ENCODE measurements at places on chromosomes 1 and 21. TPM values are rescaled to one million over a fixed set of nuclear protein-coding genes. Genes with fewer than 3 reads are reported as not detected.

GRCh38 chr1:201597551-201598230 is 58.8 kb downstream of the NAV1 start:
- H3K27me3 ChIP-seq = no peaks in the 10 kb centered on the region
- H3K4me3 ChIP-seq = no peak overlapping the region
- H3K4me1 ChIP-seq = peaks cover 40% of the 10 kb centered on the region
- H3K36me3 ChIP-seq = 0 out of 2 replicates have a peak, but pooled peaks cover 5% of the 10 kb centered on the region
- H3K27ac ChIP-seq = no peak overlapping the region

GRCh38 chr1:19124273-19124672 is 85.8 kb downstream of the UBR4 start:
- H3K27ac ChIP-seq = no peak overlapping the region
- no peak for DNase-seq
- H3K27me3 ChIP-seq = no peaks in the 10 kb centered on the region
- H3K4me1 ChIP-seq = no peaks in the 10 kb centered on the region
- H3K36me3 ChIP-seq = peaks cover 95% of the 10 kb centered on the region

The NCF2 gene
- total RNA-seq = not detected

The IL19 gene
- not detected for total RNA-seq

GRCh38 chr1:106680216-106680615 is 376.3 kb upstream of the PRMT6 start:
- H3K36me3 ChIP-seq = no peaks in the 10 kb centered on the region
- no peaks in the 10 kb centered on the region for H3K27me3 ChIP-seq
- no peak overlapping the region for H3K4me3 ChIP-seq
- DNase-seq = peak; percentile 10
- H3K4me1 ChIP-seq = peaks cover 31% of the 10 kb centered on the region

The TUFT1 gene
- total RNA-seq = 20.3 TPM

The PROK1 gene
- not detected for total RNA-seq

The SPRR2G gene
- not detected for total RNA-seq

The HTR6 gene
- total RNA-seq = not detected

DNA sequence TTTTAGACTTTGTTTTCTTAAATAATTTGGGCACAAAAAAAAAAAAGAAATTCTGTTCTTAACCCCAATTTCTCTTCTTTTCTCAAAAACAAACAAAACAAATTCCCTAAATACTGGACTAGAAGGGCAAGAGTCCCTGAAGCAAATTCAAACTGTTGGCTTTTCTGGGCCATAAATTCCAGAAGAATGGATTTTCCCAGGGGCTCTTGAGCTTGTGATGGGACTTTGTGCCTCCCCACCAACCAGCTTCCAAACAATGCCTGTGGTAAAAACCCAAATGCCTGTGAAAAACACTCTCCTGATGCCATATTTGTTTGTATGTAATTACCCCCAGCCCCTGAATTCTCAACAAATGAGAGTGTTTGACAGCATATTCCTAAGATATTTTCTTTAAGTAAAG is 55.4 kb downstream of the SGIP1 start:
- no peaks in the 10 kb centered on the region for H3K27me3 ChIP-seq
- DNase-seq = no peak
- no peak overlapping the region for H3K4me3 ChIP-seq
- no peaks in the 10 kb centered on the region for H3K36me3 ChIP-seq
- no peaks in the 10 kb centered on the region for H3K4me1 ChIP-seq
- H3K27ac ChIP-seq = no peak overlapping the region

The ANKRD13C gene
- 33.4 TPM for total RNA-seq

GRCh38 chr1:18941221-18942141 is 15.0 kb downstream of the IFFO2 start:
- no peak overlapping the region for H3K27ac ChIP-seq
- H3K27me3 ChIP-seq = no peaks in the 10 kb centered on the region
- no peaks in the 10 kb centered on the region for H3K36me3 ChIP-seq
- no peak for DNase-seq
- no peak overlapping the region for H3K4me3 ChIP-seq
- peaks cover 26% of the 10 kb centered on the region for H3K4me1 ChIP-seq

The PCP4 gene
- not detected for total RNA-seq

The OPRD1 gene
- total RNA-seq = not detected

- no peaks in the 10 kb centered on the region for H3K36me3 ChIP-seq
- H3K27me3 ChIP-seq = no peaks in the 10 kb centered on the region
- no peaks in the 10 kb centered on the region for H3K4me1 ChIP-seq
- H3K27ac ChIP-seq = no peak overlapping the region
These were observed 21.6 kb upstream of the C1orf159 start for GRCh38 chr1:1137256-1138045.

GRCh38 chr1:214532070-214532469 is 19.3 kb downstream of the PTPN14 start:
- 0 out of 2 replicates have a peak, but pooled peaks cover 7% of the 10 kb centered on the region for H3K36me3 ChIP-seq
- H3K27ac ChIP-seq = no peak overlapping the region
- no peak for DNase-seq
- peaks cover 10% of the 10 kb centered on the region for H3K4me1 ChIP-seq
- no peaks in the 10 kb centered on the region for H3K27me3 ChIP-seq

The RUNX3 gene
- total RNA-seq = 2.7 TPM

GRCh38 chr1:213999732-214000131 is 12.0 kb downstream of the PROX1 start:
- H3K4me3 ChIP-seq = no peak overlapping the region
- DNase-seq = no peak
- H3K27ac ChIP-seq = no peak overlapping the region
- no peaks in the 10 kb centered on the region for H3K4me1 ChIP-seq
- H3K27me3 ChIP-seq = peaks cover 10% of the 10 kb centered on the region
- H3K36me3 ChIP-seq = no peaks in the 10 kb centered on the region

Data from GM23248 (cell line).